ENCODE measurements at places on chromosomes 11 and 22. TPM values are rescaled to one million over a fixed set of nuclear protein-coding genes. Genes with fewer than 3 reads are reported as not detected.

DNA sequence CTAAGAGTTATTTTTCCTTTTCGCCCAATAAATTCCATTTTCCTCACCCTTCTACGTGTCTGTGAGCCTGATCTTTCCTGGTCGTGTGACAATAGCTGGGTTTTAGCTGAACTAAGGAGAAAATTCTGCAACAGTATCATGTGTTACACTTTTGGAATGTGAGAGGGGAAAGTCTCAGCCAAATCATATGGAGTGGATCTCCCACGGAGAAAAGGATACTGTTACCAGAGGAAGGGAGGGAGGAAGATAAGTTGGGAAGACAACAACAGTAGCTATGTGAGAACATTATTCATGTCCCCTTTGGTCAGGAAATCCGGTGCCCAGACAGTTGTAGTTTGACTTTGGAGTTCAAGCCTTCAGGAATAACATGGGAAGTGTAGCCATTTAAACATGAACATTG is 584.0 kb upstream of the RAG2 start:
- DNase-seq = no peak

- DNase-seq = no peak
Observed at GRCh38 chr22:44438056-44438455, 60.0 kb downstream of the RTL6 start.

DNA sequence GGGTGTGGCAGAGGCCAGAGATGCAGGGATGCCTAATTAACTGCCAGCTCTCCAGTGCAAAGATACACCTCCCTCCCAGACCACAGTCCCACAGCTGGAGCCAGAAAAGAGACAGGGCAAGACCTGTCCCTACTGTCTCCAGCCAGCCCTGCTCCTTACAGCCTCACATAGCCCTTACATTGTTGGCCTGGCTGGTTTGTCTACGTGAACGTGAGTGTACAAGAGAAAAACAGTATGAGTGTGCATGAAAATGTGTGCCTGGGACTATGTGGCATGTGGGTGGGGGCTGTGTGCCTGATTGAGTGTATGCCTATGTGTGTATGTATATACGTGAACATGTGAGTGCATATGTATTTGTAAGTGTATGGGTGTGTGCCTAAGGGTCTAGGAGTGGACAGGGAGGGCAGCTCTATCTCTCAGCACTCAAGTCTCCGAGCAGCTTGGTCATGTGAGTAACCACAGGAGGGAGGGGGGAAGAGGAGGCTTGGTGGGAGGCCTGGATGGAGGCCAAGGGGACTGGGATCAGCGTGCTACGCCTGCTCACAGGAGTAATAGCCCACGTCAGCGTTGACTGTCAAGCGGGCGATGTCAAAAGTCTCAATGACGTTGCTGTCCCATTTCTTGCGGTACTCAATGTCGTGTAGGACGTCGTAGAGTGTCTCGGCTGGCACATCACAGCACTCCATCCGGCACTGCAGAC is 6.6 kb upstream of the ARAP1 start:
- DNase-seq = no peak

- no peak for DNase-seq
Observed at GRCh38 chr11:3942160-3942955, 86.9 kb downstream of the STIM1 start.

KRTAP5-10 gene
- total RNA-seq = not detected

DNA sequence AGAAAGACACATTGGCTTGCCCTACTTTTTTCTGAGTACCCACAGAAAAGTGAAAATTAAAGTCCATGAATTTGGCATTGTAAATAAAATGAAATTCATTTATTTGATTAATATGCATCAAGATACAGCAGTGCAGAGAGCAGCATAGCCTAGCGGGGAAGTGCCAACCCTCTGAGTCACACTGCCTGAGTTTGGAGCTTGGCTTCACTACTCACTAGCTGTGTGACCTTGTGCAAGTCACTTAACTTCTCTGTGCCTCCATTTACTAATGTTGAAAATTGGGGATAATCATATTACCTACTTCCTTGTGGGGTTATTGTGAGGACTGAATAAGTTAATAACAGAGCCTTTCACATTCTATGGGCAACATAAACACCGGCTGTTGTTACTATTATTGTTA is 111.5 kb upstream of the CSNK2A3 start:
- DNase-seq = no peak

PDE3B gene
- total RNA-seq = 29.7 TPM

- DNase-seq = no peak
Observed at GRCh38 chr11:7759010-7759409, 37.7 kb downstream of the OR5P2 start.

- DNase-seq = no peak
Observed at GRCh38 chr11:61618978-61619377, 38.1 kb upstream of the SYT7 start.

DNA sequence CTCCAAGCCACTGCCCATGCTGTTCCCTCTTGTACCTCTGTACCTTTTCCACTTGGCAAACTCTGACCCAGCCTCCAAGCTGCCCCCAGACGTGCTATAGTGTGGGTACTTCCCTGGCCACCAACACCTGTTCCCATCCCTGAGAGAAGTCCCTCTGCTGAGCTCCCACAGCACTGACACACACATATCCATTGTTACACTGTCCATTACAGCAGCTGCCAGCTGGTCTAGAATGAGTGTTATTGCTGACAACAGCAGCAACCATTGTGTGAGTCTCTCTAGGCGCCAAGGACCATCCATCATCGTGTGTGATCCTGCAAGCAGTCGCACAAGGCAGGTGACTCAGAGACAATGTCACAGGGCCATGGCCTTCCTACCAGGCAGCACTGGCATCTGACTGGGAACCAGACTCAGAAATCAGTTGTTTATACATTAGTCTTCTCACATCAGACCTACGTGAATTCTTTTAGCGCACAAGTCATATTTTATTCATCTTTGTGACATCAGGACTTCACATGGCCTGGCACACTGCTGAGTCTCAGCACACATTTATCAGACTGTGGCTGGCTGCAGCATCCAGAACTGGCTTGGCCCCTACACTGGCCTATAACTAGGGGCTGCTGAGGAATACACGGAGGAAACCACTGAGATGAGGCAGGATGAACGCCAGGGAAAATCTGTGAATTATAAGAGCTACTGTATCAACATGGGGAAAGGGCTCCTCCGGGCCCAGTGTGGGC is 56.4 kb downstream of the SGSM3 start:
- no peak for DNase-seq

- DNase-seq = no peak
Observed at GRCh38 chr11:106101819-106102218, 24.4 kb downstream of the AASDHPPT start.

MSANTD4 gene
- total RNA-seq = 27.8 TPM

GRCh38 chr22:19943082-19944026 is 1.7 kb upstream of the TXNRD2 start:
- DNase-seq = no peak

RAPSN gene
- 0.42 TPM for total RNA-seq

Measured in progenitor cell of endocrine pancreas (in vitro differentiated cells).